ENCODE measurements at places on chromosomes 1 and 21.

- no peak for DNase-seq
- H3K27ac ChIP-seq: no peak overlapping the region
- no peaks in the 10 kb centered on the region for H3K36me3 ChIP-seq
These were observed 10.9 kb downstream of the TMEM53 start for GRCh38 chr1:44663417-44663816.

GRCh38 chr1:219417610-219418009 is 195.3 kb downstream of the ZC3H11B start:
- peaks cover 24% of the 10 kb centered on the region for H3K4me1 ChIP-seq
- DNase-seq: no peak
- no peak overlapping the region for H3K4me3 ChIP-seq
- no peak overlapping the region for H3K27ac ChIP-seq
- no peaks in the 10 kb centered on the region for H3K27me3 ChIP-seq
- no peaks in the 10 kb centered on the region for H3K36me3 ChIP-seq

DNA sequence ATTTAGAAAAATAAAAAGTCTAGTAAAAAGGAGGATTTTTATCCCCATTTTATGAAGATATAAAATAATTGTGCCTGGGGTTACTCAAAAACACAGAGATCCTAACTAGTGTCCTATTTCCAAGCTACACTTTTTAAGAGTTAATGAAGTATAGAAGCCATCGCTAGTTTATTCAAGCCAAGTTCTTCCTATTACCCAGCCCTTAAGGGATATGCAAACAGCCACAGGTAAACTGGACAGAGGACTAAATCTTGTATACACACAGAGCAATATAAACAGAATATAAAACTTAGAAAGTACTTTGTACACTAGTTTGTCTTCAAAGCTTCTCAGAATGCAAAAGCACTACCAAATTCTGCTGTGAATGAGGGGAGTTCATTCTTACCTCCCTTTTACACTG is 111.1 kb downstream of the RERE start:
- no peak overlapping the region for H3K27ac ChIP-seq
- no peaks in the 10 kb centered on the region for H3K27me3 ChIP-seq
- no peak overlapping the region for H3K4me3 ChIP-seq
- H3K36me3 ChIP-seq: no peaks in the 10 kb centered on the region

DNA sequence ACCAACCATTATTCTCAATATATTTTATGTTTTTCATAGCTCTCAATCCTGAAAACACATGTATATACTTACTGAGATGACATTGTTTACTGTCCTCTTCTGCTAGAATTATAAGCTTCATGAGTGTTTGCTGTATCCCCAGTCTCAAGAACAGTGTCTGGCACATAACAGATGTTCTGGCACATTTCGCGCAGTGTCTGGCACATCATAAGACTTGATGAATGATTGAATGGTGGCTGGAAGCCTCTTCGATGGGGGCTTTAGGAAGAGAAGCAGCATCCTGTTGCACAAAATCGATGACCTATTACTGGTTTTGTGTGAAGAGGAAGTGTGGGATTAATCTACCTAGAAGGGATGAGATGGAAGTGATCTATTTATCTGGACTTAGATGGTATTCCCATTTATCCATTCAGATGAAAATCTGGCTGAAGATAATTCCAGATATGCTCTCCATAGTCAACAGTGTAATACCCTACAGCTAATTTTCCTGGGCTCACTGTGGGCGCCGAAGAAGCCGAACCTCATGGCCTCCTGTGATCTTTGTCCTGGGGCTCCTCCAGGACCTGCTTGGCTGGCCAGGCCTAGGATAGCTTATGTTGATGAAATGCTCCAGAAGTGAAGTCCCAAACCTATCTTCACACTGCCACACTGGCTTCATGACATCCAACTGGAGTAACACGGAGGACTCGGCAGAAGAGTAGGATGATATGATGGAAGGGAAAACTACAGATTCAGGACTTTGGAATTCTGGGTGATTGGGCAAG is 26.5 kb downstream of the CD34 start:
- DNase-seq: no peak
- peak overlapping the region; percentile 61 for H3K27ac ChIP-seq
- no peaks in the 10 kb centered on the region for H3K27me3 ChIP-seq
- H3K36me3 ChIP-seq: no peaks in the 10 kb centered on the region
- no peak overlapping the region for H3K4me3 ChIP-seq
- H3K4me1 ChIP-seq: peaks cover 13% of the 10 kb centered on the region
